Stimulated activated CD8-positive, alpha-beta memory T cell treated with anti-CD3 and anti-CD28 coated beads, Interleukin-4, amount 100 ng/mL, for 48 hours (primary cell): ENCODE measurements at places on chromosomes 3 and 15.

DNA sequence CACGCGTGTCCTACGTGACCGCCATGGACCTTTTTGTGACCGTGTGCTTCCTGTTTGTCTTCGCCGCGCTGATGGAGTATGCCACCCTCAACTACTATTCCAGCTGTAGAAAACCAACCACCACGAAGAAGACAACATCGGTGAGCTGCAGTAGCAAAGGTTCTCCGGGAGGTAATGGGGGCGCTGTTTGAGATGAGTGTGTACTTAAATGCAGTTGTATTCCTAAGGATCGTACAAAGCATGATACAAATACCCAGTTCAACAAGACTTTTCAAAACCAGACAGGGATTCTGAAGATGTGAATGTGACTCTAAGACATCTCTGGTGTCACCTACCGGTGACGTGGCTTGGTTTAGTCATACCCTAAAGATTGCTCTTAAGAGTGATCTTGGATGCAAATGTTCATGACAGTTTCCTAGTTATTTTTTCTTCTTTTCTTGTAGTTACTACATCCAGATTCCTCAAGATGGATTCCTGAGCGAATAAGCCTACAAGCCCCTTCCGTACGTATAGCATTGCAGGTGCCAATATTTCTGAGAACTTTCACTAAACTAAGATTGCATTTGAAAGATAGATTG lies 556.6 kb downstream of the GABRG3 start:
- no peak for DNase-seq

DNA sequence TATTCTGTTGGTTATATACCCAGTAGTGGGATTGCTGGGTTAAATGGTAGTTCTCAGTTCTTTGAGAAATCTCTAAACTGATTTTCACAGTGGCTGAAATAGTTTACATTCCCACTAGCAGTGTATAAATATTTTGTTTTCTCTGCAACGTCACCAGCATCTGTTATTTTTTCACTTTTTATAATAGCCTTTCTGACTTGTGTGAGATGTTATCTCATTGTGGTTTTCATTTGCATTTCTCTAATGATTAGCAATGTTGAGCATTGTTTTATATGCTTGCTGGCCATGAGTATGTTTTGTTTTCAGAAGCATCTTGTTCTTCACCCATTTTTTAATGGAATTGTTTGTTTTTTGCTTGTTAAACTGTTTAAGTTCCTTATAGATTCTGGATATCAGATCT lies 612.7 kb upstream of the SGO1 start:
- DNase-seq = no peak

DNA sequence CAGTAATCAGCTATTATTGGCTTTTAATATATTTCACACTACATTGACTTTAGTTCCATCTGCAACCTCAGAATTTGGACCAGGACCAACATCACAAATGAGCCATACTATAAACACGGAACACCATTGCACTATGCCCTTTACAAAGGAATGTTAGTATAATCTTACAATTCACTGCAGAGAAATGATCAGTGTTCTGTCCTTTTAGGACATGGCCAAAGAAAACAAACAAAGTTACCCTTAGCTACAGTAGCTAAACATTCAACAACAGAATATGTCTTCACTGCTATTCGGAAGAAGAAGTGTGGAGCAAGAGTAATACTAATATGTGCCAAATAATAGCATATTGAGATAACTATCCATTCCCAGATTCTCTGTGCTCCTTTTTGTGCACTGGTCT lies 90.4 kb downstream of the NAALADL2 start:
- DNase-seq = no peak

- DNase-seq = no peak
Observed at GRCh38 chr3:16186086-16186485, 11.6 kb downstream of the GALNT15 start.

GRCh38 chr15:66704803-66705153 lies 2.7 kb downstream of the SMAD6 start:
- no peak for DNase-seq

DNA sequence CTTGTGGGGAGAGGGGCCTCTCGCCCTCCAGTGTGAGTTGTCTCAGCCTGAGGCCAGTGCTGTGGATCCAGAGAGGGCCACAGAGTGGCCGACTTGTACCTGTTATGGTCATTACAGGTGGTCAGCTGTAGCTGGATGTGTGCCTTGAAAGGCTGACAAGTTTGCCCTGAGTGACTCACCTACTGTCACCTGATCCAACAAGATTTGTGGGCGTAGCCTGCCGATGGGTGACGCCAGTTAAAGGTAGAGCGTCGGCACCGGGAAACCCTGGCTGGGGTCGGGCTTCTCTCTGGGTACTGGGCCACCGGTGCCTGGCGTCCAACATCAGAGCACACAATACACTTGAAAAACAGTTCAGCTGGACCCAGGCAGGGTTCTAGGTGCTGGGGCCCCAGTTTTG lies 2.8 kb upstream of the ISG20 start:
- peak; percentile 62 for DNase-seq

DNA sequence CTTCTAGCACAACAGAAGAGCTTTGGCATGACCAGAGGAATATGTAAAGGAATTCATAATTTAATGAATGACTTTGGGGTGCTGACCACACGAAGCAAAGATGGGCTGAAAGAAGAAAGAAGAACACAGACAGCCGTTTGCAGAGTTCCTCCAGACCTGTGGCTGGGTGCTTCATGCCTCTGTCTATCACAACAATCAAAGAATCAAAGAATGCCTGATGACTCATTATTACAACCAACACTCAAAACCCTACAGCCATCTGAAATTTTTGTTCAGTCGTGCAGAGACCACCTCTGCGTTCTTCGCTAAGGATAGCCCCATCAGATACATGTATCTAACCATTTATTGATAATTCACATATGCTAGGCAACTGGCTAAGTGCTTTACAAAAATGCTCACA lies 129.0 kb upstream of the PRICKLE2 start:
- no peak for DNase-seq

GRCh38 chr3:154428286-154429206 lies 1.4 kb downstream of the GPR149 start:
- no peak for DNase-seq

GRCh38 chr3:59817511-59817910 lies 767.7 kb upstream of the CFAP20DC start:
- no peak for DNase-seq

- DNase-seq = no peak
Observed at GRCh38 chr15:62653122-62653521, 389.4 kb upstream of the TPM1 start.
